ENCODE measurements at places on chromosomes 12 and 14.

GRCh38 chr12:19428246-19428645 lies 11.0 kb upstream of the AEBP2 start:
- peaks cover 13% of the 10 kb centered on the region for H3K4me1 ChIP-seq
- H3K27ac ChIP-seq: no peak overlapping the region
- no peak overlapping the region for H3K4me3 ChIP-seq

DNA sequence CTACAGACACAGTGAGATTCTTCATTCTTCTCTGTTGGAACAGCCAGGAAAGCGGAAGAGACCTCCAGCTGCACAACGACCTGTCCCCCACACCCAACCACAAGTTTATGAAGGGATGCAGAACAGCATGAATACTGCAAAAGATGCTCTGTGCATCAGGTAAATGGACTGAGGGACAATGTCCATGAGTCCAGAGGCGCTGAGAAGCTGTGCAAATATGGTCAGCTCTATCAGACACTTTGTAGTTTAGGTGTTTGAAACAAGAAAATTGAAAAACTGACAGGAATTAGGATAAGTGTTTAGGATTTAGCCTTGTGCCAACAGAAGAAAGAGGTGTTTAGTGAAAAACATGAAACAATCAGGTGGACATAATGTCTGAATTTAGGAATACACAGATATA lies 33.1 kb upstream of the PZP start:
- H3K27me3 ChIP-seq: peaks cover 56% of the 10 kb centered on the region
- DNase-seq: no peak
- H3K27ac ChIP-seq: no peak overlapping the region
- no peak overlapping the region for H3K4me3 ChIP-seq
- H3K36me3 ChIP-seq: no peaks in the 10 kb centered on the region

- H3K36me3 ChIP-seq: no peaks in the 10 kb centered on the region
- no peak for DNase-seq
- no peak overlapping the region for H3K4me3 ChIP-seq
- no peaks in the 10 kb centered on the region for H3K4me1 ChIP-seq
- peaks cover 29% of the 10 kb centered on the region for H3K27me3 ChIP-seq
Measured at GRCh38 chr14:92316937-92317336, 6.0 kb upstream of the SLC24A4 start.

- no peak overlapping the region for H3K4me3 ChIP-seq
- no peaks in the 10 kb centered on the region for H3K27me3 ChIP-seq
- H3K27ac ChIP-seq: no peak overlapping the region
- no peak for DNase-seq
- no peaks in the 10 kb centered on the region for H3K4me1 ChIP-seq
Measured at GRCh38 chr14:80764496-80764895, 177.0 kb downstream of the CEP128 start.

DNA sequence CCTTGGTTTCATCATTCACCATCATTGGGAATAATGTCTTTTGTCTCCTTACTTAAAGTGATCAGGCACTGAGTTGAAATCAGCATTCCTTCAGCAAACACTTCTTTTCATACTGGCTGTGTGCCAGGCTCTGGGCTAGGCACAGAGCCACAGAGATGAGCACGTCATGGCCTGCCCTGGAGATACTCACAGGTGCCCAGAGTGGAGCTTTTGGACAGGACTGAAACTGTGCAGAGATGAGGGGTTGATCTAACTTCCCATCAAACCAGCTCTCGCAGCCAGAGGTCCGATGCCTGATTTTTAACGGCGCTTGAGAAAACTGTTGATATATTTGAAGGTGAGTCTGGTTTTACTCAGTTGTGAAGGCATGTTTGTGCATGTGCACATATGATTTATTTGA lies 43.1 kb downstream of the CACNA1C start:
- no peaks in the 10 kb centered on the region for H3K36me3 ChIP-seq
- H3K4me1 ChIP-seq: no peaks in the 10 kb centered on the region
- no peak for DNase-seq
- H3K27me3 ChIP-seq: no peaks in the 10 kb centered on the region
- no peak overlapping the region for H3K4me3 ChIP-seq
- H3K27ac ChIP-seq: no peak overlapping the region

- H3K36me3 ChIP-seq: no peaks in the 10 kb centered on the region
- DNase-seq: no peak
- no peak overlapping the region for H3K27ac ChIP-seq
- no peak overlapping the region for H3K4me3 ChIP-seq
Measured at GRCh38 chr14:88481794-88482193, 73.0 kb downstream of the PTPN21 start.

Data from A673 (cell line).